ENCODE measurements at places on chromosomes 2 and 18.

DNA sequence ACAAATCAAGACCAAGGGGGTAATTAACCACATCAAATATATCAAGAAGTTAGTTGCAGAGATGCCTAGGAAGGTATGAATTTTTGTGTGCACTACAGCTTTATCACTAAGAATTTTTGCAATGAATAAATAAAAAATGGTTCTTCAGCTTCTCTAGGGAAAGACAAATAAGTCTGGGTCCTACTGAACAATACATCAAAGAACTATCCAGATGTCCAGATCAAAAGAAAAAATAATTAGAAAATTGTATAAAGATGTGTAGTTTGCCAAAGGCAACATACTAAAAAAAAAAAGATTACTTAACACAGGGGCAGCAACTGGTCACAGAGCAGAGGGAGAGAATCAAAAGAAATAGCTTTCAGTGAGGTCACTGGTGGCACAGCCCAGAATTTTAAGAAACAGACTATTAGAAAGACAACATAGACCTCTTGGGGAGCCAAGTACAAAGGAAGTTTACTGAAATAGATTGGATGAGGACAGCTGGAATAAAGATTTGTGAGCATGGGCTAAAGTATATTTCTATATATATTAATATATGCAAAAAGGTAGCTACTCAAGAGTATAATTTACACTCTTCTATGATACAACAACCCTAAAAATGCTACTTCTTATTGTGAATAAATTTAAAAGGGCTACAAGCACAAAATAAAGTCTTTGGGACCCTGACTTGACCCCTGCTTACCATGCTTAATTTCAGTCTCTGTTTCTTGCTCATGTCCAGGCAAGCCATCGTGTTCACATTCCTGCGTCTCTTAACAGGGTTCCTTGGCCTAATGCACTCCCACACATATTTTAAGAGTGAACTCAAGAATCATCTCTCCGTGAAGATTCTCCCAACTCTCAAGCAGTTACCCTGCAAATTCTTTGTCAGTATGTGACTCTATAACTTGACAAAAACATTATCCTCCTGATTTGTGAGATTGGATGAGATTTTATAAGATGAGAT, 99.0 kb upstream of the GRB14 start:
- DNase-seq: no peak

GRCh38 chr2:241443486-241444223, 64.7 kb downstream of the STK25 start:
- DNase-seq: no peak

GRCh38 chr2:190184460-190184859, 121.9 kb upstream of the MSTN start:
- DNase-seq: no peak

GRCh38 chr2:24214880-24215279, 40.0 kb downstream of the FAM228A start:
- no peak for DNase-seq

DNA sequence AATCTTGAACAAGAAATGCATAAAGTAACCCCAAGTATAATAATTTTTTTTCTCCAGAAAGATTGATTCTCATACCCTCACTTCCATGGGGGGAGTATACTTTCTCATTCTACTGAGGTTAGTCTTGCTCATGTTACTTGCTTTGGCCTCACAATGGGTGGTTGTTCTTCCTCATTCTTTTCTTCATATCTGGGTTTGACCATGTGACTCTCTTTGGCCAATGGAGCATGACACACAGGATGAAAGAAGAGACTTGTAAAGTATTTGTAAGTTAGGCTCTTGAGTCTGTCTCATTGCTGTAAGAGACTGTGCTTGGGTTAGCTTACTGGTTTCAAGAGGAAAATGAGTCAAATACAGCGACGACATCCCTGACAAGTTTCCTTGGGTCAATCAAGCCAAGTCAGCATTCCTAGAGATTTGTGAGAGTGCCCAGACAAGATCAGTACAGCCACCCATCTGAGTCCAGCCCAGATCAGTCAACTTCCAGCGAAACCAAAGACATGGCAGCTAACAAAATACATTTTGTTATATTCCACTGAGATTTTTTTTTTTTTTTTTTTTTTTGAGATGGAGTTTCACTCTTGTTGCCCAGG, 970.2 kb downstream of the BCL11A start:
- DNase-seq: no peak

DNA sequence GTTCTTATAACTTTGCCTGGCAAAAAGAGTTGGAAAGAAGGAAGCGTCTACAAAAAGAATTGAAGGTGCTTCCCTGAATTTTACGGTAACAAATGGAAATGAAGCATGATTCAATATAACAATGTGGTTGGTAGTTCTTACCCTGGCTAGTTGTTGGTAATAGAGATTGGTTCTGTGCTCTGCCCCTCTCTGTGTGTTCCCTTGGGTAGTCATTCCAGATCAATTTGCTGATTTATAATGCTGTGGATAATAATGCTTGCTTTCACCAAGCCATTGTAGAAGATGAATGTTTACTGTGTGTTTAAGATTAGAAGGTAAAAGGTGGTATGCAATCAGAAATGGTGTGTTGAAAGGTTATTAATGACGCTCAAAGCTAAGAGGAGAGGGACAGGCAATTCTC, 577.8 kb upstream of the NXPH2 start:
- DNase-seq: no peak

GRCh38 chr2:165629776-165630175, 160.3 kb downstream of the CSRNP3 start:
- no peak for DNase-seq

DNA sequence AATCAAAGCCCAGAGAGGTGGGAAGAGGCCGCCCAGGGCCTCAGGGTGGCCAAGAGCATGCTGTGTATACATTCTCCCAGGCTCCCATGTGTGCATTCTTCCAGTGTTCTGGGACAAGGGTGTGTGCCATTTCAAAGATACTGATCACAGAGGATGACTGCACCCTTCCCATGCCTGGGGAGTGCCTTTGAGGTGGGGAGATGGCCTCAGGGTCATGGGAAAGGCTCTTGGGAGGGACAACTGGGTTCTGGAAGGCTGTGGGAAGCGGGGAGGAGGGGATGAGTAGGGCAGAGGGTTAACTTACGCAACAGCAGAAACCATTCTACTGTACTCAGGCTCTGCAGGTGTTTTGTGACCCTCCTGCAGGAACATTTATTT, 40.9 kb downstream of the KLHL29 start:
- DNase-seq: no peak

GRCh38 chr2:26570083-26570430, 71.1 kb downstream of the CIB4 start:
- DNase-seq: no peak

GRCh38 chr2:233773854-233774253, 4.3 kb upstream of the MROH2A start:
- DNase-seq: no peak

GRCh38 chr2:96875498-96876268, 5.8 kb upstream of the SEMA4C start:
- no peak for DNase-seq

- no peak for DNase-seq
These were observed 301.1 kb upstream of the SMIM21 start for GRCh38 chr18:75728621-75729020.

DNA sequence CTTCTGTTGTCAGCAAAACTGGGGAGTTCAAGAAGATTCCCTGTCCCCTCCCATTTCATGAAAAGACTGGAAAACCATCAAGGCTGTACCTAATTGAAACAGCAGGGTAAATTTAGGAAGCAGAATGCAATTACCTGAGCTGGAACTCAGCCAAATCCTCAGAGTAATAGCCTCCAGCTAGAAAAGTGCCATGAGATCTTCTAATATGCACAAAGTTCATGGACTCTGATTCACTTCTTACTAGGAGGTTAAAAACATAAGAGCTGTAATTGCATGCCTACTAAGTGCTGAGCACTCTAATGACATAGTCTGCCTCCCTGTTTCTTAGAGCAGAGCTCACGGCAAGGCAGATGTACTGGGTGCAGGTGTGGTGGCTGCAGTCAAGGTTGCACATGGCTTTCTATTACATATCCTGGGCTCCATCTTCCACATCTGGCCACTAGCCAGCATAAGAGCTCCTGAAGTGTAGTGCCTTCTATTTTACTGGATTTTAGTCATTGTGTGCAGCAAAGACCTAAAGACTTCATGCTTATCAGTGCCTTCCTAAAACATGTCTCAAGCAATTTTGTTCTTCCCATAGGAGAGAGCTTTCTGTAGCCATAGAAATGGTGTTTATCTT, 341.7 kb downstream of the PTPRM start:
- no peak for DNase-seq

DNA sequence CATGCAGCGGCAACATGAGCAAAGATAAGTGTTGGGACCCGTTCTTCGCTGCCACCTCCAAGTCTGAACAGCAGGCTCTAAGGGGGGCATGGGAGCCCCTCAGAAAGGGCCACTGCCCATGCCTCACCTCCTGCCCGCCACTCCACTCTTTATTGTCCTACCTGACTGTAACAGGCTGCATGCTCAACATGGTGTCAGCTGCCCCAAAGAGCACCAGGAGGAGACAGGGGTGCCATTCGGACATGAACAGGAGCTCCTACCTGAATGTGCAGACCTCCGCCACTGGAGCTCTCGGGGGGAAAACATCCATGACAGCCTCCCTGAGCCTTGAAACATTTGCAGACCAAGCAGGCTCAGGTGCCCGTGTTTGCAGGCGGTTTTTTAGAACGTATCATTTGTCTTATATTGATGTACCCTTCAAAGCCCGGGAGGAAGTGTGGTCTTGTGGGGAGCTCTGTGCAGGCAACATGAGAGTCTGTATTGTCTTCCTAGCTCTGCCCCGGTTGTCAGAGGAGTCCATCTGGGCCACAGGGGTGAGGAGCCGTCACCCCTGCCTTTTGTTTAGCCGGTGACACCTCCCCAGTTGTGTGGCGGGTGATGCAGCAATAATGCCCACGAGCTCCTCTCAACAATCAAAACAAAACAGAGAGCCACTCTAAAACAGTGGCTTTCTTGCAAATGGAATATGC, 35.1 kb upstream of the CD8A start:
- DNase-seq: no peak

DNA sequence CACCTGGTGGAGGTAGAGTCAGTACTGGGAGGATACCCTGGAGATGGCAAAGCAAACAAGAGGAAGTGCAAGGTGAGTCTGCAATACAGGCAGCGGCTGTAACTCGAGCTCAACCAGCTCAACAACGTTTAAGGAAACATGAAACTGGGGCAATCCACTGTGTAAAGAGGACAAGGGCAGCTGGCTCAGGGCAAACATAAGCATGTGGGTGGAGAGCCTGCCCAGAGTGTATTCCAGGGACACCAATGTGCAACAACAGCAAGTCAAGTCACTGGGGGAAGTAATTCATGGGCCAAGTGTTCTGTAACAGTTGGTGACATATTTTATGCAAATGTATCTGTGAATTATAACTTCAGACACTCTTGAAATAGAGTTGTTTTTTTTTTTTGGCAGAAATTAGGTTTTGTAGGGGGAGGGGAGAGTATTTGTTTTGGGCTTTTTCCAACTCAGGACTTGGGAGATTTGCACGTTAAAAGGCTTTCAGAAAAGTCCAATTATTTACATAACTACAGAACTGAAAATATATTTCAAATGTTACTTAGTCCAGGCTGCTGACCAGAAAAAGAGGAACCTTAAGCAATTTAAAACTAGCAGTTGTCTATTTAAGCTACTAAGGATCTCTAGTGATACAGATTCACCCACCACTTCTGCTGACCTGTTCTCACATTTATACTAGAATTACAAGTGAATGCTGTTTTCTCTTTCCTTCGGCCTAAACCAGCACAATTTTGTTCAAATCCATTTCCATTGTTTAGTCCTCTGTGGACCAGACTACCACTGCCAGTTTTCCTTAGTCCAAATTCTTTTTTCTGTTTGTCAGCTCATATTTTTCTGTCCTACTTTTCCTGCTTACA, 18.6 kb downstream of the NRXN1 start:
- DNase-seq: peak; percentile 92
